ENCODE measurements at places on chromosomes 6 and 20.

GRCh38 chr20:62856931-62857619 is 4.5 kb downstream of the TCFL5 start:
- DNase-seq = no peak

DNA sequence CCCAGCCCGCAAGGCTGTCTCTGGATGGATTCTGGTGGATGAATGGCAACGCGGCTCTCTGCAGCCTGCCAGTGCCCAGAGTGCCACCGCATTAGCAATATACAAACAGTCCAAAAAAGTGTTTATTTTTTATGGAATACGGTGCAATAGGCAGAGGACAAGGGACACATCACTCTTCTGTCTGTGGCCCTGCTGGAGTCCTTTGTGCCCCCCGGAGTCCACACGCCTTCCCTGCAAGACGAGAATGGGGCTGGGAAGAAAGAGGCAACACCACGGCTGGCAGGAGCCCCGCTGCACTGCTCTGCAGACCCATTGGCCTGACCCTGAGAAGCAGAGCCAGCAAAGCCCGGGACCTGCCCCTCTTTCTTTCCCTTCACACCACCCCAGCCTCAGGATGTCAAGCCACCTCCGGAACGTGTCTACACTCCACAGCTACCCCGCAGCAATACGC is 196.3 kb downstream of the SYNDIG1 start:
- no peak for DNase-seq

DNA sequence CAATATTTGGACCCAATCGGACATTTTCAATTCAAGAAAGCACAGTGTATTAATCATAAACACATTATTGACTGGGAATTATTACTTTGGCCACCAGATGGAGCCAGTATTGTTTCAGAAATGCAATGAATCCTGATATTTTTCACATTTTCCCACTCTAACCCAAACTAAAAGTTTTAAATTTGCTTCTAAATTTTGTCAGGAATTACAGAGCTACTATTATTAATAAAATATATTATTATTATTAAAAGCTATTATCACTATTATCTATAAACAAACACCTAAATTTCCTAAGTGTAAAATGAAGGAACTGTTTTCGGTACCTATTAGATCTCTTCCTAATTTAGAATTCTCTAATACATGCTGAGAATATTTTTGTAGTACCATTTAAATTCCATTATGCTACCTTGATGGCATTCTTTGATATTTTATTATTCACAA is 245.3 kb downstream of the OGFRL1 start:
- no peak for DNase-seq

DNA sequence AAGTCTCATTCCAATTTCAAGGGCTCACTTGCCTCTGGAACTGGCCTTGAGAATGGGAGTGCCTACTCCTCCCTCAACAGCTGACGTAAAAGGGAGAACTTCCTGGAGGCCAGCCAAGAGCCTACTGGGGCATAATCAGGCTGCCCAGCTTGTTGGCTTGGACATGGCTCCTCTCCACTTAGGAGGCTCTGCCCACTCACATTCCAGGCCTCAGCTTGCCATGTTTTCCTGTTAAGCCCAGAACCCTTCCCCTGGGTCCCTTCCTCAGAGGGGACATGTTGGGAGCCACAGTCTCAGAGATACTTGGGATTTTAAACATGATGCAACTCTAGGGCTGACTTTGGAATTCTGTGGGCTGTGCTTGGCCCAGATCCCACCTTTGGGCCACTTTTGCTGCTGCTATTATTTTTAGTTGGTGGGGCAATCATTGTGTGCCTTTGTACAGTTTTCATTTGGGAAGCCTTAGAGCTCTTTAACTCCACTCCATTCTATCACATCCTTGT is 31.5 kb upstream of the ADTRP start:
- no peak for DNase-seq

- DNase-seq = no peak
These were observed 529.6 kb upstream of the FLRT3 start for GRCh38 chr20:14866841-14867514.

DNA sequence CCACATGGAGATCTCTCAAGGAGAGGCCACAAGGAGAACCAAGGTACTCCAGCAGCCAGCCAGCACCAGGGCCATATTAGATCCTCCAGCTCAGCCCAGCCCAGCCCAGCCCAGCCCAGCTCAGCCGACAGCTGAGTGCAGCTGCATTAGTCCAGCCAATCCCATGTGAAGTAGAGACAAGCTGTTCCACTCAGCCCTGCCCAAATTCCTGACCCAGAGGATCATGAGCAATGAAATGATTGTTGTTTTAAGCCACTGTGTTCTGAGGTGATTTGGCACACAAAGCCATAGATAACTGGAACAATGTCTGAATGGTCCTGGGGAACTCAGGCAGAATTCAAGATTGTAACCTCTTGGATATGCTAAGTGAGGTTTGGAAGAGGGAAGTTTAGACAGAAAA is 59.5 kb upstream of the BMP2 start:
- no peak for DNase-seq

DNA sequence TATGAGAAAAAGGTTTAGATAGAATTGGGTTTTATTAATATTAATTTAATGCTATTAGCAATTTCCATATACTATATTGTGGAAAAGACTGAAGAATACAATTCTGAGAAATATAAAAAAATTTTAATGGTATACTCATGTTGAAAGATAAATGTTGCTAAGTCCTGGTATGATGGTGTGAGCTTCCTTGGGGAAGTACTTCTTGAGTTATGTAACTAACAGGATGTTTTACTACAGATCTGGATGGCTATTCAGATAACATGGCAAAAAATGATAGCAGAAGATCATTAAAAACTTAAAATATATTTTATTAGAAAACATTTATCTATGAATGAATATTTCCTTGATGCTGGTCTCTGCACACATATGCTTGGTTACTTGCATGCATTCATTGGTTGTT is 23.5 kb upstream of the CALHM6 start:
- no peak for DNase-seq

- no peak for DNase-seq
These were observed 711 bp upstream of the SIRT5 start for GRCh38 chr6:13573669-13574110.

DNA sequence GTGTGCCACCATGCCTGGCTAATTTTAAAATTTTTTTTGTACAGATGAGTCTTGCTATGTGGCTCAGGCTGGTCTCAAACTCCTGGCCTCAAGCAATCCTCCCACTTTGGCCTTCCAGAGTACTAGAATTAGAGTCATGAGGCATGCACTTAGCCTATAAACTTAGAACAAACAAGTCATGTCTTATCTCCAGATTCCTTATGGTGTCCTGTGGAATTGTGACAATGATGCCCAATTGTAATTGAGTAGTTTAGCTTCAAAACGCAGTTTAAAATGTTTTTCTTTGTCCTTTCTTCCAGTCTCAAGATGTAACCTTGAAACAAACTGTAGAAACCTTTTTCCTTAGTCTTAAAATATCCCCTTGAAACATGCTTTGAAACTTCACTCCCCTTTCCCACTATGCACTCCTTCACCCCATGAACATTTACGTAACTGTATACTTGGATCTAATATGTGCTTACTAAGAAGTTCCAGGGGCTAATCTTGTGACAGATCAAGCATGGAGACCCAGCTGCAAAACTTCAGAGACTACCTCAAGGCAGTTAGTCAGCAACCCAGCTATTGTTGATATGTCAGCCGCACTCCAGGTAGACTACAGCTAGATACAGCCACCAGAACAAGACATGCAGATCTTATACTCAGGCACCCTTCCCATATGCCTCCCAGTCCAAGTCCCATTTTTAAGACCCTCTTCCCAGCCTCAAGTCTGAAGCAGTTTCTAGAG is 46.2 kb downstream of the MAN1A1 start:
- no peak for DNase-seq

DNA sequence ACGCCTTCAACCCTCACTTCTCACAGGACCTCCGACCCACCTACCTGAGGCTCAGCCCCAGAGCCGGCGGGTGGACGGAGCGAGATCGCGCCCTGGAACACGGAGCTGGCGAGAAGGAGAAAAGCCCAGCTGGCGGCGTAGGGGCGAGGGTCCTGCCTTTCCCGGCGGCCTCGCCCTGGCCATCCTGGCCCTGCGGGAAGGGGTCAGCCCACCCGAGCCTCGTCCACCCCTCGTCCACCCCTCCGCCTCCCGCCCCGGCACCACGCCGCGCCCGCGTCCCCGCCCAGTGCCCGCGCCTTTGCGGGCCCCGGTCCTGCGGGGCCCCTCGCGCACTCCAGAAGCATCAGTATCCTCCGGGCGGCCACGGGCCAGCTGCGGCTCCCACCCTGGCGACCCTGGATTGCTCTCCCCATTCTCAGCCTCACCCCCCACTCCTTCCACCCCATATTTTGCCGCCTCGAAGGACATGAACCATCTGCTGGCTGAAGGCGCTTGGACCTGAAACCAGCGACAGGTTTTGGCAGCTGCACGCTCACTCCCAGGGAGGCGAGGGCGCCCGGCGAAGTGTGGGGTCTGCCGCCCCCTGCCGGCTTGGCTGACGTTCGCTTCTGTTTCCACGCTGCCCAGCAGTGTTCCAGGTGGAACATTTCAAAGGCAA is 65.1 kb downstream of the PLG start:
- peak; percentile 14 for DNase-seq

GRCh38 chr6:36272234-36272633 is 2.4 kb downstream of the PNPLA1 start:
- no peak for DNase-seq
